ENCODE measurements at places on chromosomes 3 and 15.

- no peak for DNase-seq
Observed at GRCh38 chr3:60573494-60573893, 677.8 kb downstream of the FHIT start.

- no peak for DNase-seq
Observed at GRCh38 chr3:187713504-187713903, 11.1 kb upstream of the RTP2 start.

GRCh38 chr3:141686466-141687291 is 51.4 kb upstream of the RNF7 start:
- no peak for DNase-seq

DNA sequence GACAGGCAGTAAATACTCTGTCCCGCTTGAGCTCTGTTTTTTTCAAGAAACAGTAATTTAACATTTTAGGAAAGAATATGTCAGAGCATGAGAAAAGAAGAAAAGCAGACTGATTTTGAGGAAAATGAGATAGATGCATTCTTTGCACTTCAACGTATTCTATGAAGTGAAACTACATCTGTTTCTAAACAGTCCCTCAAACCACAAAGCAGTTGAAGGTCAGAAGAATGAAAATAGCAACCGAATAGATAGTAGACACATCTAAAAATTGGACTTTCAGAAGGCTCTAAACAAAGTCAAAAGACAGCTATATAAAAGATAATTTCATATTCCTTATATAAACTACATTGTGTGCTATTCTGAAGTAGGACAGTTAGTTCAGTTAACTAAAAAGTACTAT is 172.6 kb upstream of the LRRC3B start:
- no peak for DNase-seq

DNA sequence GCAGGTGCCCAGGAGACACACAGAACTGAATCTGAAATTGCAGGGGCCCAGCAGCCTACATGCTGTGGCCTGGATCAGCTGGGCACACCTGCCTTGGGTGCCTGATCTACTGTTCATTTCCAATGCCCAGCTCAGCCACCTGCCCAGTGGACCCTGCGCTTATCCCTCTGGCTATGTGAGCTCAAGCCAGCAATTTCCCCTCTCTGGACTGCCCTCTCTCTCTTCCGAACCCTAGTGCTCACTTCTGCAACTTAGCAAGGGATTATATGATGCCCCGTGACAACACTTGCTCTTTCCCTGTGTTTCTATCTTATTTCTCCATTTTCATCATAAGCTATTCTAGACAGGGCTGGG is 276.0 kb downstream of the UACA start:
- DNase-seq, result no peak

DNA sequence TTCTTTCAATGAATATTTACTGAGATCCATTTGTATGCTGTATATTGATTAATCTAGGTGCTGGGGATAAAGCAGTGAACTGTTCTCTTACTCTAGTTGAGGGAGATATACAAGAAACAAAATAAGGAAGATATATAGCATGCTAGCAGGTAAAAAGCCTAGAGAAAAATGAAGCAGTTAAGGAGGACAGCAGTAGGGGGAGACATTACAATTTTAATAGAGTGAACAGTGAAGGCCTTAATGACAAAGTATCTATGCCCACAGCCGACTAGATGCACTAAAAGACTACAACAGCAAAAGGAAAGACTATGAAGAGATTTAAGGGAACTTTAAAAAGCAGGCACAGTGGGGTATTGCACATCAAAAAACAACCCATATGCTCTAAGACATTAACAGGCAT is 81.4 kb downstream of the XRN1 start:
- DNase-seq, result no peak

DNA sequence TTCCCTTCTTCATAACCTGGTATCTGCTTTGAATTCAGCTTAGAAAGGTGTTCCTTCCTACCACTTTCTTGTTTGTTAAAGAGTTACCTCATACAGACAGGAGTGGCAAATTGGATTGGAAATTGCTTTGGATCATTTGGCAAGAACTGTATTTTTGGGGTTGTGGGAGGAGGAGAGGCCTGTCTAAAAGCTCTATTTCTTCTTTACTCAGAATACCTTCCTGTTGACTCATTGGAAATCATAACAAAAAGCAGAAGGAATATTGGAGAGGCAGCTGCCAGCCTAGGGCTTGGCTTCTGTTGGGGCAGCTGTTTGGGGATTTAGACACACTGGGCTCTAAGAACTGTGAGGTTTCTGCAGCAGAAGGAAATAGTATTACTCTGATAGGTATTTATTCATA is 14.2 kb downstream of the IQGAP1 start:
- DNase-seq, result no peak

- peak; percentile 38 for DNase-seq
Observed at GRCh38 chr3:102511168-102511567, 76.4 kb downstream of the ZPLD1 start.

GRCh38 chr3:9113040-9113439 is 136.4 kb downstream of the SRGAP3 start:
- DNase-seq, result no peak

DNA sequence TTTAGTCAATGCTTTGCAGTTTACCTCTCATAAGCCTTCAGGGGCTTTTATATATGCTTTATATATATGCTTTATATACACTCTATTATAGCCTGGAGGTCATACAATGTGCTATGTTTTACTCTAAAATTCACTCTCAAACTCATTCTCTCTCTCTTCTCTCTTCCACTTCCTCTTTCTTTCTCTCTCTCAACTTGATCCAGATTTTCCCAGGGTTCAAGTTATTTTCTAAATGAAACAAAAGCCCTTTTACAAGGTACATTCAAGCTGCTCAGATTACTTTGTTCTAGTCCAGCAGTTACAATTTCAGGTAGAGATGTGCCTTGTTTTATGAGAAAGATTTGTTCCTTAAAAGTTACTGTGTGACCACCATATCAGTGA is 79.6 kb upstream of the ACP3 start:
- no peak for DNase-seq

DNA sequence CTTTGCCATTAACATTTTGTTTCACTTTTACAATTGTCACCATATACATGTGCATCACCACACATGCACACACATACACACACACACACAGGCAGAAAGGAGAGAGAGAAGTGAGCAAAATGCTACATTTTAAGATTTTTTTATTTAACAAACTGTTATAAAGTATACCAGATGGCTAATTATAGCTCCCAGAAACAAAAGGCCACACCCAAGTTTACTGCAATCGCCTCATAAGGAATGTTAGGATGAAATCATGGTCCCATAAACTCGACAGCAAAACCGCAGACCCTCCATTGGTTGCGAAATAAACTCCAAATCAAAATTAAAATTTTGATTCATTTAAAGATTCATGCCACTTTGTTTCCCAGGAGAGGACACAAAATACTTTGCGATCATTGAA is 16.1 kb upstream of the C15orf61 start:
- DNase-seq, result no peak

GRCh38 chr3:136505676-136506075 is 246.5 kb downstream of the STAG1 start:
- no peak for DNase-seq

DNA sequence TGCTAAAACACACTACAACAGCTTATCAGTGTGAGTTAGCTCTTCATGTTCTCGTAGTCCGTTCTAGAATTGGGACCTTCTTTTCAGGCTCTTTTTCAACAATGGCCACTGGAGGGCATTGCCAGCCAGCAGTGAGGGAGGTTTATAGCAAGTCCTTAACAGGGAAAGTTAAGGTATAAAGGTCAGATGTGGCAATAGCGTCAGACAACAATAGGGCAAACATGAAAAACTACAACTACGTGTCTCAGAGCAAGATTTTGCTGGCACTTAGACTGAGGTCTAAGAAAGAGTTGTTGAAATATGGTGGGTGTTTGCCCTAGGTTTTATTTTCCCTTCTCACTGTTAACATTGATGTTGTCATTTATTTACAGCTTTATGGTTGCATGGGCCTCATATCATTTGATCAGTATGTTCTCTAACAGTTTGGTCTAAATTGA is 161.4 kb downstream of the GMNC start:
- peak; percentile 59 for DNase-seq

GRCh38 chr3:141769221-141769894 is 6.2 kb downstream of the GRK7 start:
- no peak for DNase-seq

DNA sequence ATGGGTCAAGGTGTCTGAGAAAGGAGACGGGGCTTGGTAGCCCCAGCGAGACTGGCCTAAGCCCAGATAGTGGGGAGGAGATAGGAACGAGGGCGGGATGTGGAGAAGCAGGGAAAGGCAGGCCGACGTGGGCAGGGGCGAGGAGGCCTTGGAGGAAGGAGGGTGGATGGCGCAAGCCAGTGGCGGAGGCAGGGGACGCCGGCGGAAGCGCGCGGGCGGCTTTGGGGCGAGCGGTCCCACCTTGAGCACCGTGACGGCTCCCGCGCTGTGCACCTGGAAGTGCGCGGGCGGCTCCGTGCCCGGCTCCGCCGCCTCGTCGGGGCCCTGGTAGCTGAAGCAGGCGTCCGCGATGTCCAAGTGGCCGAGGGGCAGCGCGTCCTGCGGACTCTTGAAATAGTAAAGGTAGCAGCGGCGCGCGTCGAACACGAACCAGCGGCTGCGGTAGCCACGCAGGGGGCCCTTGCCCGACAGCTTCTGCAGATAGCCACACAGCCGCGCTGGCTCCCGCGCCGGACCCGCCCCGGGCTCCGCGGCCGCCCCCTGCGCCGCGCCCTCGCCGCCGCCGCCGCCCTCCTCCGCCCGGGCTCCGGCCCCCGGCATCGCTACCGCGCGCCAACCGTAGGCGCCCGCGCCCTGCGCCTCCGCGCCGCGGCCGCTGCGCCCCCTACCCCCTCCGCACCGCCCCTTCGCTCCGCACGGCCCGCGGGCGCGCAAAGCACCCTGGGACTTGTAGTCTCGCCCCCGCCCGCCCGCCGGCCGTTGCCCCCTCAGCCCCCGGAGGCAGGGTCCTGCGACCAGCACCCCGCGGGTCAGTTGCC is at the start of gene TBC1D2B:
Gene TBC1D2B (minus strand): TSS at position 659 of the 818 bp plus-strand sequence. CDS start 59 bp downstream, at position 600.
- peak; percentile 33 for DNase-seq

- no peak for DNase-seq
Observed at GRCh38 chr3:25555695-25556437, 108.8 kb downstream of the TOP2B start.

DNA sequence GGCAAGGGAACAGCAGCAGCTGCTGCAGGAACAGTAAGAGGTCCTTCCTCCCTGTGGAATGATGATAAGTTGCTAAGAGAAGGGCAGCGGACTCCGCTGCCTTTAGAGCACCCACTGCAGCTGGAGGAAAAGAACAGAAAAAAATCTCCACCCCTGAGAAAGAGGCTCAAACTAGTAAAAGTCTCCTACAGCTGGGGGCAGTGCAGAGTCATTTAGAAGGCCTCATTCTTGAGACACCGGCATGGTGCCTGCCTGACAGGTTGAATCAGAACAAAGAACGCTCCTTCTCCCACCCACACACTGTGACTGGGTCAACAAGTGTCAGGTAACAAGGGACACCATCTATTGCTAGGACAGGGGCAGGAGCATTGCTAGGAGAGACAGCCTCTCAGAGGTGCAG is 188.4 kb downstream of the ABHD5 start:
- DNase-seq, result peak; percentile 81

- no peak for DNase-seq
Observed at GRCh38 chr3:65829228-65829627, 209.5 kb downstream of the MAGI1 start.

DNA sequence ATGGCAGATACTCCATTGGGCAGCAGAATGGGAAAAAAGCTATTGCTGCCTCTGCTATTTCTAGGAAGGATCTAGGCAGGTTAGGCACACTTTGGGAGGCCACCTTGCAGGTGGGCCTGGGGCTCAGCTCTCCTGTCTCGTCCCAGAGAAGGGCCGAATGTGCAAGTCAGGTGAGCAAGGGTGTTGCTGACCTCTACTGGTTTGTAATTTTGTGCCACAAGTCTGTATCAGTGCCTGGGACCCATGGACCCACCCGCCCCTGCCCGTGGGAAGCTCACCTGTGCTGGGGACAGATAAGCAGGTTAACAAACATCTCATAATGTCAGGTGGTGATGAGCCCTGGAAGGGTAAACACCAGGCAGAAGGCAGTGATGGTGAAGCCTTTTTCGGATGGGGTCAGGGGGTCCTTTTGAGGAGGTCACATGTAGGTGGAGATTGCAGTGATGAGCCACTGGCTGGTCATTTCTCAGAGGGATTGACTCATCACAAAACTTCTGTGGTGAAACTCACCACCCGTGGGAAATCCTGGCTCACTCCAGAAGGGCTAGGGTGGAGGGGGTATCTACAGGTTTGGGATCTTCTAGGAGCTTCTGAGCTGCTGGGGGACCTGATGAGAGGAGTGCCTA is 161.3 kb downstream of the KLF13 start:
- DNase-seq, result no peak

DNA sequence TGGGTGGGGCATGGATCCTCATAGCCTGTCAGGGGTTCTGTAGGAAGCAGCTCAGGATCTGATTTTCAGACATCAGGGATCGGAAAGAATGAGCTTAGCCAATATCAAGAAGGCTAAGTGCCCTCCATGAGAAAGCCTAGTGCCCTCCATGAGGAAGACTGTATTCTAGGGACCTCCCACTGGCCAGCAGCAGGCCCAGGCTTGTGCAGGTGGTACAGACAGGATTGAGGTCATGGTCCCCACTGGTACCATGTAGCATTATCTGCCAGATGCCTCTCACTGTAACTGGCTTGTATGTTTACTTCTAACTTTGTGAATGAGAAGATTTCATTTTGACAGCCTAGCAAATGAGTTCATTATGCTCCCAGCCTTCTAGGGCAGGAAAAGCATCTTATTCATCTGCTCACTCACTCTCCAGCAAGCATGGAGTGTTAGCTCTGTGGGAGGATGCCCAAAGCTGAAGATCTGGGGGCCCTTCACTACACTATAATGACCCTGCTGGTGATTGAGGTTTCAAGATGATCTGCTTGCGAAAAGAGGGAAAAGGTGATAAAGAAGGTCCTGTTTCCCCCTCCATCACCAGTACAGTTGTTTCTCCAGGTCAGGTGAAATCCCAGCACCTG is 7.5 kb downstream of the EPHB1 start:
- DNase-seq, result no peak

- no peak for DNase-seq
Observed at GRCh38 chr3:58161435-58162398, 49.1 kb downstream of the DNASE1L3 start.

GRCh38 chr3:142941373-142942123 is 21.9 kb downstream of the PAQR9 start:
- no peak for DNase-seq

DNA sequence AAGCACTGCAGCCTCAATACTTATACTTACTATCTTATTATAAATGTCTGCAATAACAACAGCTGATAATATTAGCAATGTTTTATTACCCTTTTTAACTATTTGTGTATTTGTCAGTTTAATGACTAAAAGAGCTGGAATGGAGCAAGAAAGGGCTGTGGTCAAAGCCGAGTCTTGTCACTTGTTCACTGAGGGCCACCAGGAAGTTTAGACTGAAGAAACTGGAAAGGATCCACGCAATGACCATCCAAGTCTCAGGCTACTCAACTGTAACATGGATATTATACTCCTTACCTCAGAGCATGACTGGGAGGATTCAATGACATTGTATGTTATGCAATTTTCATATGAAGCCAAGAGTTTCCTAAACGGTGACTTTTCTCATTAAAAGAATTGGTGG is 90.4 kb downstream of the TJP1 start:
- DNase-seq, result no peak

GRCh38 chr3:119609301-119609700 is 11.6 kb downstream of the PLA1A start:
- DNase-seq, result no peak
